ENCODE measurements at places on chromosomes 5 and 9. TPM values are rescaled to one million over a fixed set of nuclear protein-coding genes. Genes with fewer than 3 reads are reported as not detected.

DNA sequence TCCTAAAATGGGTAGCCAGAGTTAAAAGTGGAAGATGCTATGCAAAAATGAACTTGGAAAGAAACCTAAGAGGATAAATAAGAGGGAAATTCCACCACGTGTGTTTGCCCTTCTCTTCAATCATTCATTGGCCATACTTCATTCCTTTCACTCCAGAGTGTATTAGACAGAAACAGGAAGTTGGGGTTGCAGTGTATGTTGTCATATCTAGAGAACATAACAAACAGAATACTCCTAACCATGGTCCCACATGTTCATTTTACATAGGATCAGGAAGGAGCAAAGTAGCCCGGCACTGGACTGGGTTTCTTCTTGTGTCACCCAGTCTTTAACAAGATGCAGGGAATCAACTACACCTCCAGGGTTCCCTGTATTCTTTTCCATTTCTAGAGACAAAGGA lies 7.6 kb upstream of the GPBP1 start:
- H3K27ac ChIP-seq = no peak overlapping the region
- peaks cover 7% of the 10 kb centered on the region for H3K4me1 ChIP-seq
- DNase-seq = no peak
- no peaks in the 10 kb centered on the region for H3K36me3 ChIP-seq
- H3K27me3 ChIP-seq = no peaks in the 10 kb centered on the region

SOX30 gene
- 0.36 TPM for total RNA-seq

- H3K4me3 ChIP-seq = no peak overlapping the region
- H3K27ac ChIP-seq = no peak overlapping the region
- H3K27me3 ChIP-seq = peaks cover 2% of the 10 kb centered on the region
- DNase-seq = no peak
These were observed 4.4 kb upstream of the GNG10 start for GRCh38 chr9:111657051-111657450.

OR1Q1 gene
- total RNA-seq = not detected

DNA sequence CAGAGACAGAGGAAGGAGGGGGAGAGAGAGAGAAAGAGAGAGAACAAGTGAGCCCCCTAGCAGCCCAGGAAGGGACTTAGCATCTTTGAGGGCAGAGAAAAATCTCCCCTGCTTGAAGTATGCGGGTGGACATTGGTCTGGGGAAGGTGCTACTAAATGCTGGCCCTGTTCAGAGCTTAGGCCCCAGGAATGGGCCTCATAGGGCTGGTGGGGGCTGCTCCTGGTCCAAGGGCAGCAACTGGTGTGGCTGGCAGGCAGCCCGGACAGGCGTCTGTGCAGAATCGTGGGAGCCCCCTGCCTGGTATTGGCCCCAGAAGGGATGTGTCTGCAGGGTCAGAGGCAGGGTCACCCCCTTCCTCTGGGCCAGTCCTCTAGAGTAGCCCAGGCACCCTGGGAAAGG lies 47.8 kb upstream of the SUSD3 start:
- H3K36me3 ChIP-seq = peaks cover 39% of the 10 kb centered on the region
- no peaks in the 10 kb centered on the region for H3K27me3 ChIP-seq
- H3K27ac ChIP-seq = no peak overlapping the region
- H3K4me3 ChIP-seq = no peak overlapping the region

- H3K36me3 ChIP-seq = peaks cover 2% of the 10 kb centered on the region
- H3K27me3 ChIP-seq = no peaks in the 10 kb centered on the region
- H3K4me1 ChIP-seq = peaks cover 37% of the 10 kb centered on the region
- DNase-seq = peak; percentile 25
- peak overlapping the region; percentile 84 for H3K27ac ChIP-seq
- peak overlapping the region; percentile 97 for H3K4me3 ChIP-seq
These were observed 453 bp downstream of the PTRH1 start for GRCh38 chr9:127714951-127715469.

GRCh38 chr5:159262859-159263568 lies at the start of gene UBLCP1:
Gene UBLCP1, plus strand, starts transcription at chr5:159263290. Its CDS starts 5,626 bp downstream, at chr5:159268916.
- H3K4me1 ChIP-seq = peaks cover 29% of the 10 kb centered on the region
- H3K27ac ChIP-seq = peak within 1 kb of the TSS; percentile 99
- DNase-seq = peak; percentile 82
- H3K27me3 ChIP-seq = no peaks in the 10 kb centered on the region

DNA sequence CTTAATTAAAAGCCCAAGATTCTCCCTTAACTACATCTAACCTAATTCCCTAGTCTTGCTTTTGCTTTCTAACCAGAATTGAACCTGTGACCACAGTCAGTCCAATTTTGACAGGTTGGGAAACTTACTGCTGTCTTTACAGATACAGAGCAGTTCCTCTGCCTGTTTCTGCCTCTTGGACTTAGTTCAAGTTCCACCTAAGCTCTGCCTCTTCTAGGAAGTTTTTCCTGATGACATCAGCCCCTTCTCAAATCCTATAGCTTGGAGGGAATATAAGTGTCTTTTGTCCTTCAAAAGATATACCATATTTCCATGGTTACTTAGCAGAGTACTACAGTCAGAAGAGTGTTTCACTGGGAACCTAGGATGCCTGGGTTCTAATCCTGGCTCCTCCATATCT lies 31.7 kb downstream of the BRINP1 start:
- no peak overlapping the region for H3K27ac ChIP-seq
- no peak for DNase-seq
- no peaks in the 10 kb centered on the region for H3K36me3 ChIP-seq
- H3K4me3 ChIP-seq = no peak overlapping the region
- H3K4me1 ChIP-seq = no peaks in the 10 kb centered on the region

GRCh38 chr9:77543131-77543822 lies 104.8 kb downstream of the GNA14 start:
- DNase-seq = no peak
- H3K27me3 ChIP-seq = peaks cover 3% of the 10 kb centered on the region
- no peaks in the 10 kb centered on the region for H3K4me1 ChIP-seq
- H3K27ac ChIP-seq = no peak overlapping the region
- peaks cover 2% of the 10 kb centered on the region for H3K36me3 ChIP-seq
- H3K4me3 ChIP-seq = no peak overlapping the region

- DNase-seq = no peak
- H3K36me3 ChIP-seq = no peaks in the 10 kb centered on the region
- peaks cover 72% of the 10 kb centered on the region for H3K27me3 ChIP-seq
- no peak overlapping the region for H3K27ac ChIP-seq
- no peak overlapping the region for H3K4me3 ChIP-seq
These were observed 45.0 kb upstream of the PRSS3 start for GRCh38 chr9:33750307-33750838.

GRCh38 chr5:59133764-59134261 lies 550.9 kb downstream of the RAB3C start:
- H3K4me3 ChIP-seq = no peak overlapping the region
- H3K27ac ChIP-seq = no peak overlapping the region
- DNase-seq = no peak
- H3K27me3 ChIP-seq = no peaks in the 10 kb centered on the region

RNF208 gene
- 4.9 TPM for total RNA-seq

DNA sequence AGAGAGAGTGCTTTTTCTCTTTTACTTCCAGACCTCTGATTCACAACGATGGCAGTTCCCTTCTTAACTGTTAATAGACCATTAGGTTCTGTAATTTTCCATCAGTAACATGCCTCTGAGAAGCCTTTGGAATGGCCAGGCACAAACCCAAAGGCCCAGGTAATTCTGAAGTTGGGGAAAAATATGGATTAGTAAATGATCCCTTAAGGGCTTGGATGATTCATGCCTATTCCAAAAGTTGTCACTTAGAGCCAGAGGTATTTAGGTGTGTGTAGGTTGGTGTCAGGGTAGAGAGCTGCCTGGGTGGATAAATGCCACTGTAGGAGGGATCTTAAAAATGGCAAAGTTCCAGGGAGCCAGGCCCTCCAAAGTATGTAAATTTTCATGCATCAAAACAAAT lies 228.8 kb downstream of the PLK2 start:
- no peak overlapping the region for H3K27ac ChIP-seq
- H3K36me3 ChIP-seq = no peaks in the 10 kb centered on the region
- H3K4me1 ChIP-seq = no peaks in the 10 kb centered on the region
- H3K27me3 ChIP-seq = no peaks in the 10 kb centered on the region
- no peak for DNase-seq

- H3K27ac ChIP-seq = no peak overlapping the region
- no peaks in the 10 kb centered on the region for H3K4me1 ChIP-seq
- H3K27me3 ChIP-seq = peaks cover 7% of the 10 kb centered on the region
These were observed 237.8 kb downstream of the SEC61B start for GRCh38 chr9:99459919-99460318.

- peaks cover 60% of the 10 kb centered on the region for H3K4me1 ChIP-seq
- H3K27ac ChIP-seq = no peak overlapping the region
- no peaks in the 10 kb centered on the region for H3K27me3 ChIP-seq
- no peaks in the 10 kb centered on the region for H3K36me3 ChIP-seq
These were observed 12.5 kb downstream of the OR2S2 start for GRCh38 chr9:35945341-35946018.

PCDHGB2 gene
- total RNA-seq = not detected

- H3K27me3 ChIP-seq = no peaks in the 10 kb centered on the region
- no peaks in the 10 kb centered on the region for H3K36me3 ChIP-seq
- peaks cover 57% of the 10 kb centered on the region for H3K4me1 ChIP-seq
- H3K4me3 ChIP-seq = peak overlapping the region; percentile 59
- H3K27ac ChIP-seq = peak overlapping the region; percentile 60
These were observed 40.4 kb upstream of the FLT4 start for GRCh38 chr5:180689775-180690174.

GRCh38 chr5:963673-964531 lies 44.7 kb upstream of the NKD2 start:
- H3K36me3 ChIP-seq = no peaks in the 10 kb centered on the region
- peak; percentile 84 for DNase-seq
- H3K4me1 ChIP-seq = peaks cover 20% of the 10 kb centered on the region
- H3K27ac ChIP-seq = peak overlapping the region; percentile 69
